ENCODE measurements at places on chromosomes 2 and 18. TPM values are rescaled to one million over a fixed set of nuclear protein-coding genes. Genes with fewer than 3 reads are reported as not detected.
A peak's percentile ranks its signal among the peaks of the same experiment; 100 is the strongest.

Gene PRSS56
- not detected for total RNA-seq

Gene CGREF1
- 19.2 TPM for total RNA-seq

Gene REG3G
- total RNA-seq: not detected

Gene TCF23
- total RNA-seq: not detected

Gene WNT10A
- total RNA-seq: not detected

GRCh38 chr2:37323781-37324535 is 675 bp downstream of the PRKD3 start:
- DNase-seq: peak; percentile 61

GRCh38 chr2:128781585-128782385 is 463.1 kb upstream of the HS6ST1 start:
- no peak for DNase-seq

- DNase-seq: peak; percentile 60
These were observed 86.1 kb downstream of the CACNB4 start for GRCh38 chr2:152012697-152013096.

- peak; percentile 85 for DNase-seq
These were observed 67.5 kb downstream of the PDK1 start for GRCh38 chr2:172623249-172623965.

- no peak for DNase-seq
These were observed 31.0 kb upstream of the WIPF1 start for GRCh38 chr2:174628528-174629169.

GRCh38 chr2:56450047-56450446 is 266.3 kb downstream of the CCDC85A start:
- no peak for DNase-seq

DNA sequence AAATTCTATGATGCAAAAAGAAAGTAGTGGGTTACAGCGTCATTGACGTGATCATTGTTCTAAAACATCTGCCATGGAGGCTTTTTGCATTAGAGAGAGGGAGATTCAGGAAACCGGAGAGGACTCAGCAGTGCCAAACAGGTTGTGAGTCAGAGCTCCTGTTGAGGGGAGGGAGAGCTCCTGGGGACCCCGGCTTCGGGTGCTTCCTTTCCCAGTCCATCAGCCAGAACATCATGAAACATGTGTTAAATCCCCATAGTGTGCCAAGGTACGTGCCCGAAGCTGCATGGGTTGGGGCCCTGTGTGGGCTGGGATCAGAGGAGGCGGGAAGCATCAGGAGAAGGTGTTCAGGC is 791 bp upstream of the CYRIA start:
- DNase-seq: no peak

GRCh38 chr2:144504218-144504641 is 15.7 kb downstream of the ZEB2 start:
- peak; percentile 24 for DNase-seq

DNA sequence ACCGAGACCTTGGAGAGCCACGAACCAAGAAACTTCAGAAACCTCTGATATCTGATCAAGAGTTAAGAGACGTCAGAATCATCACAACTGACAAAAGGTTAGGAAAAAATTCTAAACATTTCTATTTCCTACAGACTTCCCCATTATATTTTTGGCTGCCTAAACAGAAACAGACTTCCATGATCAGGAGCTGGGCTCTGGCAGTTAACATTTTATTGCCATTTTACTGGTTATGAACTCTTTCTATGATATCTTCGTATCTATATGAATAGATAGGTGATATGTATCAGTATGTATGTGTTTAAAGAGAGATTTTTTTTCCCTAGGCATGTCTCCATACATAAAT is 31.1 kb upstream of the PPP1R1C start:
- peak; percentile 24 for DNase-seq

DNA sequence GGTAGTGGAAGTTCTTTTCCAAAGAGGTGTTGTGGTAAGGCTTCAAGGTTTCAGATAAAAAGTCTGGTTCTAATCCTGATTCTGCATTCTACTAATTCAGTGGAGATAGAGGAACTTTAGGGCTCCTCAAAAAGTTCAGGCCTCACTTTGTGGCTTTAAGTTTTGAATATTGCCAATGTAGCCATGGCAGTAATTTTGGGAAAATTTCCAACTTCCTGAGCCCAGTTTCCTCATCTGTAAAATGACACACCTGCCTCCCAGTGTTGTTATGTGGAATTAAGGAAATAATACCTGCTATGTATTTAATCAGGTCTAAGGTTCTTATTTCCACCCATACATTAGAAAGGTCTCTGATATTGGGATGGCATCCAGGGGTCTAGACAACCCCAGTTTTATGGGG is 147.6 kb upstream of the ITGA6 start:
- no peak for DNase-seq
